ENCODE measurements at places on chromosomes 7 and 10.
A peak's percentile ranks its signal among the peaks of the same experiment; 100 is the strongest.

DNA sequence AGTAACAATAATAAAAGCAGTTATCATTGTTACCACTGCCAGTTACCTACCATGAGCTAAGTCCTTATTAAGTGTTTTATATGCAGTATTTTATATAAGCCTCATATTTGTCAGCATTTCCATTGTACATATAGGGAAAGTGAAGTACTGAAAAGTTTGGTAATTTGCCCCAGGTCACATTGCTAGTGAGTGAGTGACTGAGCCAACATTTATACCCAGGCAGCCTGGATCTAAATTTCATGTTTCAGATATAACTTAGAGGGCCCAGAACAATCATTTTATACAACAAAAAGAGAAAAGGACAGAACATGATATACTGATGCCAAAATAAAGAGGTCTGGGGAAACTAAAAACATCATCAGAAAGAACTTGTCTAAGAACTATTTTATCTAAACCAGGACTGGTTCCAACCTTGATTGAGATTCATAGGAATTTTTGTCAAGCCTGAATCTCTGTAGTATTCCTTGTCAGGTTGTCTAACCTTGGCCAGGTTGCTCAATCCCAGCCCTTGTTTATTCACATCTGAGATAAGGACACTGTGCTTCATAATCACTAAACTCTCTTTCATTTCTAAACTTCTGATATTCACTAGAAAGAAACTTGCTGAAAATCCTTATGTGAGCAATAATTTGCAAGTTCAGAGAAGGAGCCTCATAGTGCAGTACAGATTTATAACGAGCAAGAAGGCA lies 308.2 kb downstream of the IPMK start:
- DNase-seq, result no peak

GRCh38 chr10:35635576-35635975 lies 6.5 kb downstream of the FZD8 start:
- peak; percentile 26 for DNase-seq

- DNase-seq, result no peak
These were observed 23.5 kb downstream of the TMEM229A start for GRCh38 chr7:124009321-124009720.

DNA sequence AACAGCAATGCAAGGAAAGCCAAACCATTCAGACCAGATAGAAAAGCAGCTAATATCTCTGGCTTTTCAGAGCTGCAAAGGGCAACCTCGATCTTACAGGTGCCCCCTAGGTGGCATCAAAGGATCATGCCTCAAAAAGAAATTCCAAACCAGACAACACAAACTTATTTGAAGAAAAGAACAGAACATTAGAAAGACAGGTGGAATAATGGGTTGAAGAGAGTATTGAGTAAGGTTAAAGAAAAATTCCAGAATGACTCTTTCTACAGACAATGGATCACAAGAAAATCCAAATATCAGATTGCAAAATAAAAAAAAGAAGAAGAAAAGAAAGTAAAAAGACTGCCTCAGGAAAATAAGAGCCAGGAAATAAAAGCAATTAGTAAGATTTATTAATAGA lies 213.7 kb downstream of the ELMO1 start:
- no peak for DNase-seq

DNA sequence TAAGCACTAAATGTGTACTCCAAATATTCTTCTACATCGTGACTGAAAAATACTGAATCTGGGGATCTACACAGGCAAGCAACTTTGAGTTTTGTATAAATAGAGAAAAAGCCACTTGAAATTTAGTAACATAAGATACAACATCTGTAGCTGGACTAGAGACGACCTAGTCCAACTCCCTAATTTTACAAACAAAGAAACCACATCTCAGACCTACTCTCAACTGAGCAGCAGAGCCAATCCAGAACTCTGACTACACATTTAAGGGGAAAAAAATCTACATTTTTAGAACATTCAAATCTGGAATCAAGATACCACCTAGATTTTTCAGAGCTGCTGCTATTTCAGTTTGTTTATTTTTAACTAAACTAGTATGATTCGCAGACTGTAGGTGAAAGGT lies 88.9 kb downstream of the CABCOCO1 start:
- no peak for DNase-seq

- DNase-seq, result peak; percentile 91
These were observed 3.3 kb upstream of the SHH start for GRCh38 chr7:155815332-155816191.

DNA sequence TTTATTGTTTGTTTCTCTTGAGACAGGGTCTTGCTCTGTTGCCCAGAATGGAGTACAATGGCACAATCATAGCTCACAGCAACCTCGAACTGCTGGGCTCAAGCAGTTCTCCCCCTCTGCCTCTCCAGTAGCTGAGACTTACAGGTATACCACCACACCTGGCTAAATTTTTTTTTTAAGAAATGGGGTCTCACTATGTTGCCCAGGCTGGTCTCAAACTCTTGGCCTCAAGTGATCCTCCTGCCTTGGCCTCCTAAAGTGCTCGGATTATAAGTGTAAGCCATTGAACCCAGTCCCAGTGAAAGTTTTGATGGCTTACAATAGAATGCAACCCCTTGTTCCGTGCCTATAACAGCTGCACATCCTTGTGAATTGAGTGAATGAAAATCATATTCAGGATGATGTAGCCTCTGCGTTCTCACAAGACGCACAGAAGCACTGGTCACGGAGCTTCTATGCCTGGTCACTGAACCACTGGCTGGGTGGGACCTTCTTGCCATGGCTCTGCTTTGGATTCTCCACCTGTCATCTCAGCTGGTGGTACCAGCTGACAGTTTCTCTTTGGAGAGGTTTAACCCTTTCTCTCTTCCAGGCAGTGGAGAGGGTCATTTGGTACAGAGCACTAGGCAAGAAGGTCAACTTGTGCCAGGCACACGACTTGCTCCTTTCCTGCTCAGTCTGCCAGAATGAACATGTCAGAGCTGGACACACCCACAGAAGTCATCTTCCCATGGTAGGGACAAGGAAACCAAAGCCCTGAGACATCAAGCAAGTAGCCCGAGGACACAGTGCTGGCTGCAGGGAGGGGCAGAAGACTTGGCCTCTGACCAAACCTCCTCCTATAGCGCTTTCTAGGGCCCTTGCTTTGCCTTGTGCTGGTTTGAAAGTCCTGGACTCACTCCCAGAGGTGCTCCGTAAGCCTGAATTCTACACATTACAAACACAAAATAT lies 89.6 kb downstream of the ATXN7L1 start:
- no peak for DNase-seq

- DNase-seq, result no peak
These were observed 252.6 kb upstream of the ZNF32 start for GRCh38 chr10:43901302-43901701.

- DNase-seq, result no peak
These were observed 98.2 kb downstream of the TNS3 start for GRCh38 chr7:47483604-47484273.

- DNase-seq, result peak; percentile 7
These were observed 172.3 kb downstream of the CACNB2 start for GRCh38 chr10:18312374-18313139.

DNA sequence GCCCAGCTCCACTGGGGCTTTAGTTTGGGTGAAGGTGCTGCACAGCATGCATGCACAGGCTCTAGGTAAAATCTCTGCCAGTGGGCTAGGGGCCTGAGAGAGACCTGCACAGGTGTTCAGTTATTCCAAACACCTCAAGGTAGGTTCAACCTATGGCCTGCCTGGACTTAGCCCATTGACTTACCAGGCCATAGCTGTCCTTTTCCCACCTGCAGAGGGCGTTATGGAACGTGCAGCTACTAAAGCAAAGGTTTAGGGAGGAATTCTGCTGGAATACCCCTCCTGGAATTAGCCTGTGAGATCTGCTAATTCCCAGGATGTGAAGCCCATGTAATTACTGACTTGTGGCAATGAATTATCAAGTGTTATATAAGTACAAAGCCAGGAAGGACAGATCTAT lies 3.6 kb downstream of the VWC2 start:
- DNase-seq, result no peak

DNA sequence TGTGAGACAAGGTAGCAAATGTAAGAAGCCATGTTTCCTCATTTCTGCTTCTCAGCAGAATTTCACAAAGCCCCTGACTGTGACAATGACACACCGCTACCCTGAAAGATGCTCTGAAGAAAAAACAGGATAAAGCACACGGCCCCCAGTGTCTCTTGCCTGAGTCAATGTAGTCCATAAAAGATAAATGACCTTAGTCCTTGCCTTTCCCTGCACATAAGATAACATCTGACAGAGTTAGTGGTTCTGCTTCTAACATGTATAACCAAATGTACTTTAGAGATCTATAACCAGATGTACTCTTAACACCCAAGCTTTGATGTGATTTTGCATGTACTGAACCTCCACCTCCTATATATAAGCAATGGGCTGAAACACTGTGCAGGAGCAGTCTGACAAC lies 3.0 kb upstream of the SND1 start:
- DNase-seq, result no peak

- DNase-seq, result no peak
These were observed 93.8 kb downstream of the CALD1 start for GRCh38 chr7:134873253-134873652.

GRCh38 chr10:80579181-80579763 lies 41.6 kb downstream of the SH2D4B start:
- no peak for DNase-seq

- no peak for DNase-seq
These were observed 823.0 kb downstream of the REEP3 start for GRCh38 chr10:64344211-64344610.

GRCh38 chr10:18246967-18247366 lies 106.7 kb downstream of the CACNB2 start:
- no peak for DNase-seq

Measured in GM12891 (cell line).